Sigmoid colon (tissue), 7 donors: ENCODE measurements at places on chromosomes 1 and 21.

DNA sequence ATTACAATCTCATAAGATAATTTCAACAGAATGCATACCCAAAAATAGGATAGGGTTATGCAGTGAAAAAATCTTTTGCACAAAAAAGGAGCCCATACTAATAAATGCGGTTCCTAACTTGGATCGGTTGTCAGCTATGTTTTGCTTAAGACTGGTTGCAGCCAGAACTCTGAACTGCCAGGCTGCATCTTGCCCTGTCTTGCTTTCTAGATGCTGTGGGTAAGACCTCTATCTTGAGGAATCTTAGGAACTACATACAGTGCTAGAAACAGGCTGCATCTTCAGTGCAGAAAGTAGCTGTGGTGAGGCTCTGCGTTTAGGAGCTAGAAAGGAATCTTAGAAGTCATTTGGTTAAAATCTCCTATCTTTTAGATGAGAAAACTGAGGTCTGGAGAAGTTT lies 45.6 kb upstream of the PLA2G4A start:
- DNase-seq: no peak

GRCh38 chr1:10939654-10940450 lies 72.6 kb upstream of the TARDBP start:
- DNase-seq: no peak

GRCh38 chr1:229378586-229379367 lies 35.9 kb upstream of the CCSAP start:
- DNase-seq: no peak

DNA sequence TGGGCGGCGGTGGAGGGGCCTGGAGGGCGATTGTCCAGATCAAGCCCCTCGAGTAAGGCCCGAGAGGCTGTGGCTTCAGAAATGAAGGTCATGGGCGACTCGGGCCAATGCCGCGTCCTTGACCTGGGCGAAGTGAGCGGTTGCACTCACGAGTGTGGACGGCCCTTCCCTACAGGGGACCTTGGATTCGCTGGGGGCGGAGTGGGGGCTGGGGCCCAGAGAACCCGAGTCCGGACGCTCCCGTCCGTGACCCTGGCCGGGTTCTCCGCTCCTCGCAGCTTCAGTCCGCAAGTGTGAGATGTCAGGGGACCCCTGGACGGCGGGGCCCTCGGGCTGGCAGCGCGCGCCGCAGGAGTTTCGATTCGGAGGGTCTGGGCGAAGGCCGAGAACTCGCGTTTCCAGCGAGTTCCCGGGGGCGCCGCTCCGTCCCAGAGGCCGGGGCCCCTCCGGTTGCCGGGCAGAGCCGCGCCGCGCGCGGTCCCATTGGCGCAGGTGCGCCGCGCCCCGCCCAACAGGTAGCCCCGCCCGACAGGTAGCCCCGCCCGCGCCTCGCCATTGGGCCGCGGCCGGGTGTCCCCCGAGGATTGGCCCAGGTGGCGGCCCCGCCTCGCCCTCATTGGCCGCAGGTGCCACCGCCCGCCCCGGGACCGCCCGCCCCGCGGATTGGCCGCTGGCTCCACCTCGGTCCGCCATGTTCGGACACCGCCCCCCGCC lies at the start of gene PRKCZ:
Gene PRKCZ (plus strand): TSS at position 694 of the 714 bp plus-strand sequence. CDS start 220 bp downstream, outside the sequence.
- DNase-seq: peak; percentile 78

GRCh38 chr1:224998185-224998584 lies 68.7 kb downstream of the DNAH14 start:
- no peak for DNase-seq

- no peak for DNase-seq
Measured at GRCh38 chr1:153883223-153883622, 39.5 kb downstream of the GATAD2B start.

DNA sequence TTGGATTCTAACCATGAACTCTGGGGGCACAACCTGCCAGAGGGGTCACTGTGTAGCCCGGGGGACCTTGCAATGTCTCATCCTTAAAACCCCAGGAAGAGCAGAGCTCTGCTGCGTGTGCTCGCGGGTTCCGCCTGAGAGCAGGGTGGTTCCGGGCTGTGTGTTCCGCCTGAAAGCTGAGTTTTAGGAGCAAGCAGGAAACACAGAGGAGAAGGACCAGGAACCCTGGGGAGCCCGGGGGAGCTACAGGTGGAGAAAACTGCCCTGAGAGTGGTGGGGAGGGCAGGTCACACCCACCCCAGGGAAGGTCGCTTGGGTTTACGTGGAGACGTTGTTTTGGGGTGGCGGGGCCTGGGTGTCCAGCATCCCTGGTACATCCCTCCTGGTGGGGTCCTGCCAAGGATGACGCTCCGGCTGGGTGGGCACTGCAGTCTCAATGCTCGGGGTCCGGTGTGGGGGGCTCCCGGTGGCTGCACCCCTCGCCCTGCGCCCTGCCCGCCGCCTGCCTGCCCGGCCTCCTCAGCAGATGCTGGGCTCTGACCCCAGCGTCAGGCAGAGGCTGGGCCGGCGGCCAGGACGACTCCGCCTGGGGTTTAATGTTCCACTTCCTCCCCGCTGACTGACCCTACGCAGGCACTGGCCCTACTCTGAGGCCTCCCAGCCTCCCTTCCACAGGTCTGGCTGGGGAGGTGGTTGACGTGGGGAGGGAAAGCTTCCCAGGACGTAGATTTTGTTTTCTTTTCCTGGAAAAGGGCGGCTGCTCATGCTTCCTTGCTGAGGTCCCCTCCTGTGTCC lies 17.3 kb upstream of the C1orf159 start:
- DNase-seq: no peak

GRCh38 chr1:220733086-220733601 lies 15.0 kb upstream of the MTARC2 start:
- DNase-seq: peak; percentile 87

- no peak for DNase-seq
Measured at GRCh38 chr1:83692524-83693381, 306.2 kb downstream of the TTLL7 start.

DNA sequence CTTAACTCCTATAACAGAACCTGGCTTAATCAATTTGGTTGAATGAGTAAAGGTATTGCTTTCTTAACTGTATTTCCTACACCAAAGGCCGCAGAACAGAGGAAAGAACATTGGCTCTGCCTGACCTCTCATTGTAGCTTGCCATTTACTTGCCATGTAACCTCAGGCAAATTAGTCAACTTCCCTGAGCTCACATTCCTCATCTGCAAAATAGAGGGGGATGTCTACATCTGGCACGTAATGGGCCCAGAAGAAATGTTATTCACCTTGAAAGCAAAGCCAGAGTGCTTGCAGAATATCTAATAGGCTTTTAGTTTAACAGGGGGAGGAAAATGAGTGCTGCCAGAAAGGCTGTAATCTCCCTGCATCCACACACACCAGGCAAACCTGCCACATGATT lies 44.3 kb downstream of the LAMC2 start:
- DNase-seq: no peak

- DNase-seq: no peak
Measured at GRCh38 chr1:111559736-111560279, 56.4 kb upstream of the ADORA3 start.

DNA sequence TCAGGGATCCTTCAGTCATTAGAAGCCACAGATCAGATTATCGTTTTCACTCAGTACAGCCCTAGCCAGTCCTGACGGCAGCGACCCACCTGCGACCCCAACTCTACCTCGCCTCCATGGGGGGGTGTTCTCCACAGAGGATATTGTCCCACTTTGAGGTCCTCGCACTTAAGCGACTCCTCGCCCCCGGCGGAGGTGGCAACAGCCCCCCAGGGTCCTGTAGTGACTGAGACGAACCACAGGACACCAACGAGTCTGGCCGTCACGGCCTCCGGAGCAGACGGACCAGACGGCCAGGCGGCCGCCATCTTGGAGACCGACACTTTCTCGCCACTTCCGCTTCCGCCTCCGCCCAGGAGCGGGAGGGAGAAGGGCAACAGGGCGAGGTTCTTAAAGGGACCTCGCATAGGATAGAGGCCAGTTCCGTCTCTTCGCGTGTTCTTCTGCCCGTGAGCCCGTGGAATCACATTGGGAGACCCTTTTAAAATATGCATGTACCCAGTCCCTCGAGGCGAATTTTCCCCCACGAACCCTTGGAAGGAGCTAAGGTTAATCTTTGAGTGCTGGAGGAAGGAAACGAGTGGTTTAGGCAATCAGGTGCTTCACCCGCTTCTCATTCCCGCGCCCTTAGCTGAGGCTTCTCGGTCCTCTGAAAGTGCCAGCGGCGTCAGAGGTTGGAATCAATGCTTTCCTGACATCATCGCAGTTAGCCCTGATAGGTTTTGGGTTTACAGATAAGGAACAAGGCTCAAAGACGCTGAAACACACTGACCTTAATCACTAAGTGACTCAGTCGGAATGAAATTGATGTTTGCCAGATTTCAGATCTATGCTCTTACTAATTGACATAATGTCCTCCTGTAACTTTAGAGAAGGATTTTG lies at the start of gene TM2D1:
Gene TM2D1 (minus strand): TSS at position 329 of the 882 bp plus-strand sequence. CDS start 21 bp downstream, at position 308.
- peak; percentile 95 for DNase-seq

GRCh38 chr1:75673885-75674284 lies 50.6 kb upstream of the ACADM start:
- no peak for DNase-seq

GRCh38 chr1:198254521-198254920 lies 97.7 kb downstream of the NEK7 start:
- no peak for DNase-seq

- no peak for DNase-seq
Measured at GRCh38 chr1:102097451-102097850, 100.7 kb upstream of the OLFM3 start.

GRCh38 chr1:54013393-54014008 lies 4.5 kb downstream of the LDLRAD1 start:
- DNase-seq: no peak

DNA sequence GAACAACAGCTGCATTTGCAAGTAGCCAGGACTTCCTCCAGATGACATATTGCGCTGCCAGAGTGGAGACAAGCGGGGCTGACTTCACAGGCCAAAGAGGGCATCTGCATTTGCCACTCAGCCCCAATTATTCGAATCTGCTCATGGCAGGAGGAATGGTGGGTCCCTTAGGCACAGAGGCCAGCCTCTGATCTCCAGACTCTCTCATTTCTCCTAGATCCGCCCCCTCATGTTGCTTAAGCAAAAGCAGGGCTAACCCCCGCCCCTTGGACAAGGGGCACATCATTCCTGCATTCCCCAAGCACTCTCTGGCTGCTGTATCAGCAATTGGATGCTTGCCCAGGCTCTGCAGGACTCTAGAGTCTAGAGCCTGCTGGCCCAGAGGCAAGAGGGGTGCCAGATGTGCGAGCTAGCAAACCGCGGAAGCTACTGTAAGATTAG lies 262.4 kb downstream of the ST6GALNAC3 start:
- peak; percentile 67 for DNase-seq

DNA sequence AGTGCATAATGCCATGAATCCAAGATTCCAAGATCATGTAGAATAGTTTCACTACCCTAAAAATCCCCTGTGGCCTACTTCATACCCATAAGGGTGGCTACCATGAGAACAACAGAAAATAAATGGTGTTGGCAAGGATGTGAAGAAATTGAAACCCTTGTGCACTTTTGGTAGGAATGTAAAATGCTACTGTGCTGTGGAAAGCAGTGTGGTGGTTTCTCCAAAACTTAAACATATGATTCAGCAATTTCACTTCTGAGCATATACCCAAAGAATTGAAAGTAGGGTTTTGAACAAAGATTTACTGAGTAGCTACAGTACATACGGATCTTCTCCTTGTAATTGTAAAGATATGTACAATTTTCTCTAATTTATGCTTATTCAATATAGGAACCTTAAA lies 16.0 kb downstream of the FNBP1L start:
- no peak for DNase-seq

DNA sequence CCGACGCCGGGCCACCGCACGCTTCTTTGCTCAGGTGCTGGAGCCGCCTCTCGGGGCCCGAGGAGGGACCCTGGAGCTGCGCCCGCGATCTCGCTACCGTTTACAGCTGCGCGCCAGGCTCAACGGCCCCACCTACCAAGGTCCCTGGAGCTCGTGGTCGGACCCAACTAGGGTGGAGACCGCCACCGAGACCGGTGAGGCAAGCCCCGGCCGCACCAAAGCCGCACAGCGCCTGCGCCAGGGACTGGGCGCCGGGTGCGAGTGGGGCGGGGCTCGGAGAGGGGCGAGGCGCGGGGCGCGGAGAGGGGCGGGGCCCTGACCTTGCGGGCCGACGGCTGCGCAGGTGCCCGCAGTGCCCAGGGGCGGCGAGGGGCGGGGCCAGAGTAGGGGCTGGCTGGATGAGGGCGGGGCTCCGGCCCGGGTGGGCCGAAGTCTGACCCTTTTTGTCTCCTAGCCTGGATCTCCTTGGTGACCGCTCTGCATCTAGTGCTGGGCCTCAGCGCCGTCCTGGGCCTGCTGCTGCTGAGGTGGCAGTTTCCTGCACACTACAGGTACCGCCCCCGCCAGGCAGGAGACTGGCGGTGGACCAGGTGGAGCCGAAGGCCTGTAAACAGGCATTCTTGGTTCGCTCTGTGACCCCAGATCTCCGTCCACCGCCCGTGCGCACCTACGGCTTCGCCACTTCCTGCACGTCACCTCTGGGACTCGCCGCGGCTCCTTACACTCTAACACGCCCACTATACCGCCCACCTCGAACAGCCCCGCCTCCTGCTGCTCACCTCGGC lies 9.8 kb upstream of the CDC20 start:
- peak; percentile 91 for DNase-seq

- no peak for DNase-seq
Measured at GRCh38 chr1:218642033-218642948, 297.2 kb downstream of the TGFB2 start.

DNA sequence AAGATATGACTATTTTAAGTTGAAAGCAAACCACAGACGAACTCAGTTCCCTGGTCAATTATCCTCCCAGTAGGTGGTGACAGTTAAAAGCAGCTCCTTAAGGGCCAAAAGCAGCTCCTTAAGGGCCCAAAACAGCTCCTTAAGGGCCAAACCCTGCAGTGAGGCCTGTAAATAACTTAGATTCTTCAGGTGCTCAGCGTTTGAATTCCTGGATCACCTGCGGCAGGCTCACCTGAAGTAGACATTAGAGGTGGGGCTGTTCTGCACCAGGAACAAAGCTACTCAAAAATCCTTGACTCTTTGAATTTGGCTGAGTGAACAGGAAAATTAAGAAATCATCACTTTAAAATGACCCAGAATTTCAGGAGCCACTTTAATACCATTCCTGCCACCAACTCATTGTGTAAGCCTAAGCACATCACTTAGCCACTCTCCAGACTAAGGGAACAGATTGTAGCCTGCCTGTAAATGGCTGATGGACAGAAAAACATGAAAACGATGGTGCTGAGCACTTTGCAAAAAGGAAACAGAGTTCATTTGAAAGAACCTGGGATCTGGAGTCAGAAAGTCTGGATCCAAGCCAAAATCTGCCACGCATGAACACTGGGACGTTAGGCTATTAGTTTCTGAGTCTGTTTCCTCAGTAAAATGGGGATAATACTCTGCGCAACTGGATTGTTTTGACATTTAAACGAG lies 126.9 kb downstream of the LRIG2 start:
- DNase-seq: no peak

- peak; percentile 60 for DNase-seq
Measured at GRCh38 chr1:207830788-207831187, 78.9 kb downstream of the CD46 start.
